CD4-positive, alpha-beta T cell (primary cell): ENCODE measurements at places on chromosomes 2 and 18.

GRCh38 chr2:235698491-235698890 lies 204.6 kb downstream of the AGAP1 start:
- no peak for DNase-seq

- DNase-seq: no peak
Observed at GRCh38 chr2:99868260-99868659, 274.1 kb downstream of the AFF3 start.

- DNase-seq: no peak
Observed at GRCh38 chr2:51919395-51919794, 887.5 kb upstream of the NRXN1 start.

- no peak for DNase-seq
Observed at GRCh38 chr2:168819050-168819715, 16.7 kb downstream of the NOSTRIN start.

DNA sequence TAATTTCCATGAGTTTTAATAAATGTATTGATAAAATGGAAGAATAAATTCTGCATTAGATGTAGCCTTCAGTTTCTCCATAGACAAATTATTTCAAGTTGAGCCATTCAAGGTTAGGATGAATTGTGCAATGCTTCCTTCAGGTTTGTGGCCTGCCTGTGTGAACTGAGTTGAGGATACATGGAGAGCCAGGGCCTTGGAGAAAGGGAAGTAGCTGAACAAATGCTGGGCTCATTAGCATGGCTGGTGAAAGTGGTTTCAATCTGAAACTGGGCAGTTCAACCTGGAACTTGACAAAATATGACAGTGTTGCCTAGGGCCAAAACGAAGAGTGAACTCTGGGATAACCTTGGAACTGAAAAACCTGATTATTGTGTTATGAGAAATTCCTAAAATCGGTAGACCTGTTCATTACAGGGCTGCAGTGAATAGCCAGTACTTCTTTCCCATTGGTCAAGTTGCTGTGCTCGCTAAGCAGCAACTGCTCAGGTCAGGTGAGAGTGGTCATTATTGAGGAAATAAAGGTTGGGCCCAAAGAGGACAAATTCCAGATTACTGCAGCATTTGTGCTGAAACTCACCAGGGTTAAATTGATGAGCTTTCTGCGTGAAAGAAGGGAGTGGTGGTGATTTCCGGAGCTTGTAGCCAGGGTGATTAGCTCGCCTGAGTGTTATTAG lies 12.7 kb downstream of the INPP1 start:
- DNase-seq: no peak

GRCh38 chr2:240179941-240180666 lies 39.6 kb upstream of the OTOS start:
- no peak for DNase-seq

GRCh38 chr2:176412136-176412535 lies 142.9 kb downstream of the MTX2 start:
- no peak for DNase-seq

- no peak for DNase-seq
Observed at GRCh38 chr2:219521066-219521880, 7.0 kb downstream of the ASIC4 start.

- no peak for DNase-seq
Observed at GRCh38 chr2:175676813-175677212, 325.3 kb downstream of the LNPK start.

DNA sequence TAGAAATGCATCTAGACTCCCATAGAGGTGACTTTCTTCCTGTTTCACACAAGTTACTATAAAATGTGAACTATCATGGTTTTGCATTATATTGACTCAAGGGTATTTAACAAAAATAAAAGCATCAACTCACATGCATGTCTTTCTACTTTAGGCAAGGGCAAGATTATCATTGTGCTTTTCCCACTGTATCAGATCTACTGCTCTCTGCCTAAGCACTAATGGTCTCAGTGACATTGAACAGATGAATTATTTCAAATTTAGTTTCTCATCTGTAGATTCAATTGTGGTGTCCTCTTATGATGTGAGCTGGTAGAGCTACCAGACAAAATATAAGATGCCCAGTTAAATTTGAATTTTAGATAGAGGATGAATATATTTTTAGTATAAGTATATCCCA lies 113.9 kb downstream of the MTX2 start:
- no peak for DNase-seq

- no peak for DNase-seq
Observed at GRCh38 chr2:149766339-149766738, 178.8 kb upstream of the MMADHC start.

DNA sequence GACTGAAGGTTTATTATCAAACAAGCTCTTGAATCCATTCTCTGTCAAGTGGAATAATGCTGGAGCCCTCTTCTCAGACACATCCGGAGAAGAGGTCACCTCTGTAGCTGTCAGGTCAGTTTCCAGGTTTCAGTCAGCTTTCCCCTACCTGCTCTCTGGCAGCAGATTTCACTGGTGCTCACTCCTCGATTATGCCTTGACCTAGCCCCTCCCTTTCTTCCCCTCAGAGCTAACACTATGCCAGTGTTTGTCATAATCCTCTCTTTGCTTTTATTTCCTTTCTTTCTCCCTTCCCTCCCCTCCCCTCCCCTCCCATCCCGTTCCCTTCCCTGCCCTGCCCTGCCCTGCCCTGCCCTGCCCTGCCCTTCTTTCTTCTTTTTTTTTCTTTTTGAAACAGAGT lies 22.5 kb upstream of the PLEKHM3 start:
- DNase-seq: no peak

- DNase-seq: peak; percentile 10
Observed at GRCh38 chr18:63016270-63016669, 300.9 kb downstream of the PHLPP1 start.

DNA sequence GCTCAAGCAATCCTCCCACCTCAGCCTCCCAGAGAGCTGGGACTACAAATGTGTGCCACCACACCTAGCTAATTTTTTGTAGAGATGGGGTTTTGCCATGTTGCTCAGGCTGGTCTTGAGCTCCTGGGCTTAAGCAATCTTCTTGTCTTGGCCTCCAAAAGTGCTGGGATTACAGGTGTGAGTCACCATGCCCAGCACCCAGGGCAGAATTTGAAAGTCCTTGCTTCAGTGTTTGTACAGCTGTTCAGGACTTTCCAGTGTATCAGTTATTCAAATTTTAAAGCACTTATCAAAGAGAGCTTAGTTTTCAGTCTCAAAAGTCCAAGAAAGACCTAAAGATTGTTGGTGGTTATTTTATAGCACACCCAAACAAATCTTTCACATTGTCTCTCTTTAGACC lies 43.6 kb upstream of the VPS54 start:
- DNase-seq: no peak

- DNase-seq: no peak
Observed at GRCh38 chr2:17934721-17935120, 56.3 kb downstream of the KCNS3 start.

DNA sequence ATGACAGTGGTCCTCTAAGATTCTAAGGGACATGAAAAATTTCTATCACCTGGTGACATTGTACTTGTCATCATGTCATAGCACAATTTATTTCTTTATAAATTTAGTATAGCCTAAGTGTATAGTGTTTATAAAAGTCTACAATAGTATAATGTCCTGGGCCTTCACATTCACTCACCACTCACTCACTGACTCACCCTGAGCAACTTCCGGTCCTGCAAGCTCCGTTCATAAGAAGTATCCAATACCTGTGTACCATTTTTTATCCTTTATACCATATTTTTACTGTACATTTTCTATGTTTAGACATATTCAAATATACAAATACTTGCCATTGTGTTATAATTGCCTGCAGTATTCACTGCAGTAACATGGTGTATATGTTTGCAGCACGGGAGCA lies 72.8 kb upstream of the DSEL start:
- DNase-seq: no peak

DNA sequence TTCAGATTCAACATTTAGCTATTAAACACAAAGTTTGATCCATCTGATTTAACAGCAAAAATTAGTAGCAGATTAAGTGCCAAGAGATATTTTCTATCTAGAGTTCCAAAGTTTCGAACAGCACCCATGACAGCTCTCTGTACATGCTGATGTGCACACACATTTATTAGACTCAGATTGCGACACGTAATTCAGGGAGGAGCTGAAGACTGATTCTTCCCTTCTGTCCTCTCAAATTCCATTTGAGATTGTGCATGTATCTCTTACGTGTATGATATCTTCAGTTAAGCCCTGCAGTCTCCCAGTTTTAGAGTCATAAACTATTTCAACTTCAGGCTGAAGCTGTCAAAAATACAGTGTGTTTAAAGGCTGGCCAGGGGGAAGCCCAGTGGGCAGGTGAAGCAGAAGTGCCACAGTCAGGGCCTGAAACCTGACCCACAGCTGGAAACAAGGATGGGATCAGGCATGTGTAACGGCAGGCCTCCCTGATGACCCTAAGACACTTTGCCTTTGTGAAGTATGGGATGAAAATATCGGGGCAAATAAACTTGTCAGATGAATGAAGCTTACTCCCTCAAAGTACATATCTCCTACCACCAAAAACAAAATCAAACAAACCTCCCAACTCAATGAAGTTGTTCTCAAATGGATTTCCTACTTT lies 30.6 kb downstream of the CYB5A start:
- no peak for DNase-seq

GRCh38 chr2:12725233-12726187 lies 8.8 kb downstream of the TRIB2 start:
- DNase-seq: no peak

- DNase-seq: no peak
Observed at GRCh38 chr18:1663879-1664705, 759.4 kb downstream of the ADCYAP1 start.

- DNase-seq: no peak
Observed at GRCh38 chr18:58947136-58947732, 82.6 kb downstream of the ZNF532 start.

GRCh38 chr2:393711-394696 lies 106.1 kb upstream of the ALKAL2 start:
- DNase-seq: peak; percentile 44

DNA sequence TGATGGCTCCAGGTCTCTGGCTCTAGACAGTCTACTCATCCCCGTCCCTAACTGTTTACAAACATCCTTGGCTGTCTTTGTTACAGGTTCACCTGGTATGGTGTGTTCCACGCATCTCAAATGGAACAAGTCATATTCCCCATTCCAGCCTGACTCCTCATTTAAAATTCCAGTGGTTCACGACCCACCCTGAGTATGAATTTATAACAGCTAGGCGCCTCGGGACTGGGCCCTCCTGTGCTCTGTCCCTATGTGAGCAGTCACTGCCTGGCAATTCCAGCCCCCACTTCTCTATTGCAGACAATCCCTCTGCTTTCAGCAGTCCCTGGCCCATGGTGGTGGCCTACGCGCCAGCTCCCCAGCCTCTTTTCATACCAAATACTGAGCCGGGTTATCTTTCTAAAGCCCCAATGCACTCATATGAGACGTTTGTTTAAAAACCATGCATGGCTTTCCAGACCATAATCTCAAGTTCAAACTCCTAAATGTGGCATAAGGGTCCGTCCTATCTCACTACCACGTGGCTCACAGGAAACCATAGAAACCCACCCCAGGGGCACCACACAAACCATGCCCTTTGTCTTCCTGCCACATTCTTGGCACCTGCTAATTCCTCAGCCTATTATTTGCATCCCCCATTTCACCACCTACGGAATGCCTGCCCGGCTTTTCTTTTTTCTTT lies 1.6 kb downstream of the SERPINB8 start:
- DNase-seq: no peak

- no peak for DNase-seq
Observed at GRCh38 chr2:171792157-171792556, 101.9 kb downstream of the SLC25A12 start.

- DNase-seq: no peak
Observed at GRCh38 chr2:180573951-180574350, 406.5 kb upstream of the UBE2E3 start.

- DNase-seq: no peak
Observed at GRCh38 chr2:147977679-147978078, 42.9 kb downstream of the ORC4 start.

DNA sequence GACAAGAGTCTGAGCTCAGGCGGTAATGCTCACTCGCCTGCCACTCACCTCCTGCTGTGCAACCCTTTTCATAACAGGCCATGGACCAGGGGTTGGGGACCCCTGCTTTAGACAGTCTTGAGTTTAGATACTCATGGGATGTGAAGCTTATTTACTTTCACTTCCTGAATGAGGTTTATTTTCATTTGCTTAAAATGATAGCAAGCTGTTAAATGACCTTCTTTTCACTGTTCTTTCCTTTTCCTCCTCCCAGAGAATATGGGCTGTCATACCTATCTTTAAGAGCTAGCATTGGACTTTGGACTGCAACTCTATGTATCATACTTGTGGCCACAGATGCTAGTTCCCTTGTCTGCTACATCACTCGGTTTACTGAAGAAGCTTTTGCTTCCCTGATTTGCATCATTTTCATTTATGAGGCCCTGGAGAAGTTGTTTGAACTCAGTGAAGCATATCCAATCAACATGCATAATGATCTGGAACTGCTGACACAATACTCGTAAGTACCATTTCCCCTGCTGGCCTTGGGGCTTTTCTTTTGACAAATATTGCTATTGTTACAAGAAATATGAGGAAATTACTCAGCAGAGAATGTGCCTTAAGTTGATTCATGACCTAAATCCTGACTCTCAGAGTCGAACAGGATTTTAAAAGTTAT lies 168.5 kb downstream of the DPP4 start:
- DNase-seq: no peak

DNA sequence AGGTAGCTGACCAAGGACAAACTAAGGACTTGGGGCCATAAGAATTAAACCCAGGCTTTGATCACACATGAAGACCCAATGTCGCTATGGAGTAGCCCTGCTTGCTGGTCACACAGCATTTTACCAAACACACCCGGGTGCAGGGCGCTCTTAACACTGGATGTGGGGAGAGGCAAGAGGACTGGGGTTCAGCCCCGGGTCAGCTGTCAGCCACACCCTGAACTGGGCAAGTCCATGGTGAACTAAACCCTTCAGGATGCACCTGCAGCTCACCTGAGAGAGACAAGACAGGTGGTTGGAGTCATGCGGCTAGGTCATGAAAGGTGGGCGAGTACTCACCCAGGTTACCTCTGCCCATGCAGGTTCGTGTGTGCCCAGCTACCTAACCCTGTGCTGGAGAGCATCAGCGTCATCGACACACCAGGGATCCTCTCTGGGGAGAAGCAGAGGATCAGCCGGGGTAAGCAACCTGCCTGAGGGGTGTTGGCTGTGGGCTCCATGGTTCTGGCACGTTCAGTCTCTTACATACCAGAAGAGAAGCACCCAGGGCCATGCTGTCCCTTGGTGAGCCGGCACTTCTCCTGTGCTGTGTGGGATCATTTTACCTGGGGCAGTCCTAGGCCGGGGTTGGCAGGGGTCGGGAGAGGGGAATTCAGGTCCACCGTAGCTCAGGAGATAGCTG lies 15.2 kb downstream of the EHD3 start:
- no peak for DNase-seq

GRCh38 chr2:200681697-200682096 lies 95.9 kb downstream of the AOX1 start:
- DNase-seq: no peak

GRCh38 chr2:197360744-197361156 lies 50.2 kb upstream of the ANKRD44 start:
- DNase-seq: no peak

DNA sequence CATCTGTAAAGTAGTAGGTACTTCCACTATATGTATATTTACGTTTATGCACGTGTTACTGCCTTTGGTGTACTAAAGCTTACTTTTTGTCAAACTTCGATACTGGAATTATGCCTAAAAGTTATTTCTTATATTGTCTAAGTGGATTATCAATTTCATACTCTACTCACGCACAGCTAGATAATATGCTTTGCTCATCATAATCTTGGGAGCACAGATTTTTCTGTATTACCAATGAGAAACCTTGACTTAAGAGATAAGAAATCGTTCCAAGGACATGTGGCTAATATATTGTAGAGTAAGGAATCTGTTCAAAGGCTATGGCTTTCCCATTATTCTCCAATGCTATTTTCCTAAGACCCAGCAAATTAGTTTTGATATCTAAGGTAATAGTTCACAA lies 6.5 kb downstream of the HSPE1 start:
- DNase-seq: no peak
